ENCODE measurements at places on chromosomes 12 and 14.

DNA sequence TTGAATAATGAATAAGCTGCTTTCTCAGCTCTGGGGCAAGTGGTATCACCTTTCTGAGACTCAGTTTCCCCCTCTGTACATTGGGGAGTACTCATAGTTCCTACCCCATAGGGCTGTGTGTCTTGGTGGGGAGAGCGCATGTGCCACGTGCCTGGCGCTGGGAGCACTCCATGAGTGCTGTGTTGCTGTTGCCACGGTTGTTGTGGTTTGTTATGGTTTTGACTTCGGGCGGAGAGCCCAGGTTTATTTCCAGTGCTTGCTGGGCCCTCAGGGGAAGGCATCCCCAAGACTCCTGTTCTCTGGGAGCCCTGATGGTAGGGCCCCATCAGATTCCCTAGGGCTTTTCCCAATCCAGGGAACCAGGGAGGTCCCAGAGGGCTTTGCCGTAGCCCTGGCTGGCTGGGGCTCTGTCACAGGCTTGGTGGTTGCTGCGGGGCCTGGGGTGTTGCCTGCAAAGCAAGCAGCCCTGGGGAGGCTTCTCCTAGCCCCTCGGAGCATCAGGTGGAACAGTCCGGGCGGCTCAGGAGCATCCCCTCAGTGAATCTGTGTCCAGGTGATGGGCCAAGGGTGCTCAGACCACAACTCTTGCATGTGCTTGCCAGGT lies 18.6 kb downstream of the SH2B3 start:
- no peak for DNase-seq

- DNase-seq: no peak
These were observed 125.3 kb downstream of the WIF1 start for GRCh38 chr12:64995816-64996215.

DNA sequence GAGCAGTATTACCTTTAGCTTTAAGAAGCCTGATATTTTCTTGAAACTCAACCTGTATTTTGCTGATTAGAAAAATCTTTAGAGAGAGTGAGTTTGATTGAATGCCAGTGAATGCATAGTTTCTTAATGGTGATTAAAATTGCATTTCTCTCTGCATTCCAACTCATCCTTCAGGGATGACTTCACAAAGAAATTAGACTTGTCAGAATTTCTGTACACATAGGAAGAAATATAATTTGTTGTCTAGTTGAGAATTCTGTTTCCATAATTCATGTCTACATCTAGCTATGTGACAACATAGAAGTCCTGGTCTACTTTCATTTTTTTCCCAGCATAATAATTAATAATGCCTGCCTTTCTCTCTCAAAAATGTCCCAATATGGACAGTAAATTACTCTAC lies 136.6 kb downstream of the OTOGL start:
- DNase-seq: no peak

- no peak for DNase-seq
These were observed 103.7 kb downstream of the SMOC1 start for GRCh38 chr14:69982886-69983285.

GRCh38 chr12:118034429-118035189 lies 18.1 kb downstream of the RFC5 start:
- no peak for DNase-seq

DNA sequence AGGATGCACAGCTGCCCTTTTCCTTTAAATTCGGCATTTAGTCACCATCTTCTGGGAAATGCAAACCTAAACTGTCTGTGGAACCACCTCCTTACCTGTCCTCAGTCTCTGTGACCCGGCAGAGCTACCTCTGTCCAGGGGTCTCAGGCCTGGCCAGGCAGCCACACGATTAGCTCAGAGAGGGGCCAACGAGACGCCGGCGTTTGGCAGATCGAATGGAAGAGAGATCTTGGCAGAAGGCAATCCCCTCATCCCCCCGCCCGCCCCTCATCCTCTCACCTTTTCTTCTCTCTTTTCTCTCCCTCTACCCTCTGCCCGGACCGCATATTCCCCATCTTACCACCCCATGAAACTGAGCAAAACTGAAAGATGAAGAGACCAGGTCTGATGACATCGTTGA lies 101.0 kb downstream of the PIWIL1 start:
- DNase-seq: no peak

DNA sequence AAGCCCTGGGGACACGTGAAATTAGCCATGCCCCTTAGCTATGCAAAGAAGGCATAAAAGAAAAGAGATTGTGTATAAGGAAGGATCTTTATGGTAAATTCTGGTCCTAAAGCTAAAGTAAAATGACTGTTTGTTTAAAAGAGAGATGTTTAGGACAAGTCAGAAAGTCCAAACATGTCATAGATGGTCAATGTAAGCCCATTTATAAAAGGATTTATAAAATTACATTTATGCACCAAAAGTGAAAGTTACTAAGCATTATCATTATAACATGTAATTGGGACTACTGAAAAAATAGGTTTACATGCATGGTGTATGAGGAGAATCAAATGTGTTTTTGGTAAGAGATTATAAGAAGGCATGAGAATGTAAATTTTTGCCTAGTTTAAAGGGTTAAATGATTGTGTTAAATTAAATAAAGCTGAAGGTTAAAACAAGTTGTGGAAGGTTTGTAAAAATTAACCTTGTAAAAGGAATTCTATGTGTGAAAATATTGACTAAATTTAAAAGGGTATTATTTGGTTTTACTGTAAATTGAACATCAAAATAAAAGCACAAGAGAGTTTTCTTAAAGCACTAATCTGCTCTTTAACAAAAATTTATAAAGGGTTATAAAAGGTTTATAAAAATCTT lies 50.4 kb upstream of the TSPAN8 start:
- DNase-seq: no peak

DNA sequence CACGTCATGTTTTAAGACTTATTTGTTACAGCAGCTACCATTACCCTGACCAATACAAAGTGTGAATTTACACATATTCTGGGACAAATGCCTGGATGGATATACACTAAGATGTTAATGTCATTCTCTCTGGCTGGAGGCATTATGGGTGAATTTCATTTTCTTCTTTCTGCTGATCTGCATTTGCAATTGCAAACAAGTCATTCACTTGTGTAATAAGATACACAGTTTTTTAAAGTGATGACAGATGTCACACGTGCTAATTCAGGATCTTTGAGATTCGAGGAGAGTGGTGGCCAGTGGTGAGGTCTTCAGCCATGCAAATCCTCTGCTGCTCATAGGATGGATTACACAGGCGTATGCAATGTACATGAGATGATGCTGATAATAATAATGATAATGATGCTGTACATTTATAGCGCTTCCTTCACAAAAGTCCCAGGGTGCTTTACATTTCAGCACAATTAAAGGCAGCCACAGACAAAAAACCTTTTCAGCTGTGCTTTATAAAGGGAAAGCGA lies 155.9 kb upstream of the NOS1 start:
- no peak for DNase-seq

- DNase-seq: no peak
These were observed at the start of gene WSCD2 for GRCh38 chr12:108129017-108129812. Gene WSCD2, plus strand, starts transcription at chr12:108129288. Its CDS starts 66,545 bp downstream, at chr12:108195833.

- DNase-seq: no peak
These were observed 183.8 kb upstream of the HMGA2 start for GRCh38 chr12:65640489-65640901.

GRCh38 chr12:103399986-103400385 lies 95.8 kb downstream of the C12orf42 start:
- DNase-seq: no peak

- no peak for DNase-seq
These were observed 31.4 kb downstream of the MAP1LC3B2 start for GRCh38 chr12:116590561-116590960.

- DNase-seq: no peak
These were observed 89.1 kb upstream of the NUDT4 start for GRCh38 chr12:93288626-93289025.

GRCh38 chr14:60974090-60974651 lies 6.7 kb downstream of the TRMT5 start:
- no peak for DNase-seq

GRCh38 chr12:87925021-87925420 lies 104.2 kb downstream of the C12orf50 start:
- no peak for DNase-seq

DNA sequence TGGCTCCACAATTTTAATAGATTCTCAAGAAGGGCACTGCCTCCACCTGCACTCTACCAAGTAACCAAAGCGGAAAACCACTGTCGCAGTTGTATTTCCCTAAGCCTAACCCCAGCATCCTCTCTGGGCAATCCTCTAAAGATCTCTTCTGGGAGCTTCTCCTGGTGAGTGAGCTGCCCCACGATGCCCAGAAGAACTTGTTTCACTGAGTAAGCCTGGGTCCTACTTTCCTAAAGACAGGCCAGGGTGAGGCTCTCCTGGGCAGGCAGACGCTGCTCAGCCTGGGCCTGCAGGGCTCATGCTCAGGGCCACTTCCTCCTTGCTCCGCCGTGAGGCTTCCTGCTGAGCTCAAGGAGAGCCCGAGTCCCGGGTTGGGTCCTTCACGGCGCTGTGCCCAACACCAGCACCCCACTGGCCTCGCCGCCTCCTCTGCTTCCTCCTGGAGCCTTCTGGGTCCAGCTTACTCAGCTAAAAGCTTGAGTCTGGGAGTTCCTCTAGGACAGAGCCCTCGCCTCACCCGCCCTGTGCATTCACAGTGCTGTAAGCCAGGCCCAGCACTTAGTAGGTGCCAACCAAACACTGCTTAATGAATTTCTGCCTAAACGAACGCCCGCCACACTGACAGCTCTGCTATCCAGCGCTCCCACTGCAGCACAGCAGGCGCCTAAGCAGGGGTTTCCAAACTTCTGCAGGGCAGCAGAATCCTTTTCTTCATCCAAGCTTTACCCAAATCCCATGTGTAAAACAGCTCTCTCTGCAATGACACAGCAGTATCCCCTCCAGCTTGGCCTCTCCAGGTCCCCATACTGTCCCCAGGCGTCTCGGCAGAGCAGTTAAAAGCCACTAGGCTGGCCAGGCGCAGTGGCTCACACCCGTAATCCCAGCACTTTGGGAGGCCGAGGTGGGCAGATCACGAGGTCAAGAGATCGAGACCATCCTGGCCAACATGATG lies 5.7 kb downstream of the RAB35 start:
- peak; percentile 14 for DNase-seq

DNA sequence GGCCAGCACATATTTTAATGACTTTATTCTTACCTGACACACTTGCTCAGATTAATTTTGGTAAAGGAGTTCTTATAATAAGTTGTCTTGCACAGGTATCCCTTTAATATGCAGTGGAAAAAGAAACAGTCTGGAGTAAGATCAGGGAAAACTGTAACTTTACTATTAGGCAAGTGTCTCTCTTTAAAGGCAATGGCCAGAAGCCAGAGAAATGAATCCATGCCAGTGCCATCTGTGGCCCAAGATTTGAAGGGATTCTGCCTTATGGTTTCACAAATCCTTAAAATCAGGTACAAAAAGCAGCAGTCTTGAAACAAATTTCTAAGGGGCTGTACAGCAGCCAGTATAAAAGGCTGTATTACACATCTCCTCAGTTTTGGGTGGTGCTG lies 22.4 kb downstream of the NFYB start:
- no peak for DNase-seq

GRCh38 chr14:84894254-84894653 lies 635.7 kb upstream of the FLRT2 start:
- no peak for DNase-seq

DNA sequence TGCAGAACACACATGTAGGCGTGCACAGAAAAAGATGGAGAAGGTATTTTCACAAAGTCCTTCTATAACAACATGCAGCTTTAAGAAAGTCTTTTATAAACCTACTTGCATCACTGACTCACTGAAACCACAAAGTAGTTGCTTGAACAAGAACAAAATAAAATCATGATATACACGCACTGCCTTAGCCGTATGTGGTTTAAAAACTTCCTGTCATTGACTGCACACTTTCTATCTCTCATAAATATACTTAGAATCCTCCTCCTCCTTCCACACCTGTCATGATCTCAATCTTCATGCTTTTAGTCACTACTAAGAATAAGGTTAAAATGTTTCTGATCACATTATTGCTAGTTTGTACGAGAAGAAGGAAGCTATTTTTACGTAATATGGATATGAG lies 31.8 kb upstream of the RAD51AP1 start:
- DNase-seq: no peak

All from stimulated activated CD8-positive, alpha-beta memory T cell treated with anti-CD3 and anti-CD28 coated beads, Interleukin-2, amount 100 ng/mL, for 1 hour (primary cell).